ENCODE measurements at places on chromosomes 4 and X.

DNA sequence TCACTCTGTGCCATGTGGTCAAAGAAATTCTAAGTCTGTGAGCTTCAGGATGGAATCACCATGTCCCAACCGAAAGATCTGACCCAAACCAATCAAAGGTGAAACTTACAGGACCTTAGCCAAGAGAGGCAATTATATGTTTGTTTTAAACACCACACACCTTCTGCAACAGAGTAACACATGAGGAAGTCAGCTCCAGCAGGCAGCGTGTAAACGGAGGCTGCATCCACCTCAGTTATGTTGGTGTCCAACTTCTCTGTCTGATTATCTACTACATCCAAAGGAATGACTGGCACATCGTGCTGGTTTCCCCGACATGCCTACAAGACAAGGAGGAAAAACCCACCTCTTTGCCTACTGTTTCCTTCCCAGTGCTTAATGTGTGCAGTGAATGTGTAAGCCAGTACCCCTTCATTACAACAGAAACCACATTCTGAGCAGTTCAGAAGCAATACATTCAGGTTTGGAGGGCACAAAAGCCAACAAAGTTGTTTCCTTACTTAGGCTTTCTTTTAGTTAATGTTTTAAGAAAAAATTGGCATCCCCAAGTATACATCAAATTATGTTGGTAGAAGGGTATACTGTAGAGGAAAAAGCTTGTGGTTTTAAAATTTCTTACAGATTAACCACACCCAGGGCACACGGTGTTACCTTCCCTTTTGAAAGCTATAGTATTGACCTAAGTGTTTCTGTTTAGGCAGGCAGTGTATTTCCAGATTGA, 12.4 kb downstream of the CASP6 start:
- DNase-seq, result no peak

GRCh38 chr4:56048702-56049431, 100.1 kb downstream of the CEP135 start:
- peak; percentile 75 for DNase-seq

- peak; percentile 24 for DNase-seq
These were observed 999 bp upstream of the CTBP1 start for GRCh38 chr4:1249731-1250526.

DNA sequence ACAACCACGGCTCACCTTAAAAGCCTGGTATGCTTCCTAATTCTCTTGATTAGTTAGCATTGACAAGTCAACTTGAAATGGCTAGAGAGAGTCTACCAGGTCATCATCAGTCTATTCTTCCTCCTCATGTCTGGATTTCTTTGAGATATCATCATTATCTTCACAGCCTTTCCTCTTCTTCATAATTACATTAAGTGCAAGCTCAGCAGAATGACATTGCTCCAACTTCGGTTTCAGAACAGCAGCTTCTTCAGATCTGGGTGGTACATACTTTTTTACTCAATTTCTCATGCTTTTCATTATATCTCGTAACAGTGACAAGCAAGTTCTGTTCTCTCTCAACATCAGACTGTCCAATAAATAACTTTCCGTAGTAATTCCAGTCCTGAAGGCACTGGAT, 337.5 kb upstream of the TENM3 start:
- DNase-seq, result no peak

GRCh38 chr4:182255441-182256190, 12.4 kb downstream of the TENM3 start:
- no peak for DNase-seq

- DNase-seq, result no peak
These were observed 386.5 kb downstream of the GPAT3 start for GRCh38 chr4:83922402-83922801.

GRCh38 chrX:126994032-126994600, 174.6 kb downstream of the PRR32 start:
- no peak for DNase-seq

DNA sequence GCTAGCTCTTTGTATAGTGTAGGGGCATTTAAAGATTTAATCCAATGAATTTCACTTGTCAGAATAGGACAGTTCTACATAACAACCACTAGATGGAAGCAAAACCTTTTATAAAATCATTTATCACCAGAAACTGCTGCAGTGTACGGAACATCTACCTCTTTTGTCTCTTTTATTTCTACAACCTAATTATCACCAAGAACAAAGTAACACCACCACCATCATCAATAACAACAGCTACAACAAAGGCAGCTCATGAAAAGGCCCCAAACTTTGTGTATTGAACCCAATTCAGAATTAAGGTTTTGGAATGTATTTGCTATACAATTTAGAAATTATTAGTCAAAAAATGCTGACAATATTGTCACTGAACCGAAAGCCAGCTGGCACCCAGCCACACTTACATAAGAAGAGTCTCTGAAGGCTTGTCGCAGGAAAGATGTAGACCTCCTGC, 260.9 kb upstream of the RPS6KA3 start:
- DNase-seq, result peak; percentile 30

- no peak for DNase-seq
These were observed 446.3 kb upstream of the GNPDA2 start for GRCh38 chr4:45172636-45173035.

DNA sequence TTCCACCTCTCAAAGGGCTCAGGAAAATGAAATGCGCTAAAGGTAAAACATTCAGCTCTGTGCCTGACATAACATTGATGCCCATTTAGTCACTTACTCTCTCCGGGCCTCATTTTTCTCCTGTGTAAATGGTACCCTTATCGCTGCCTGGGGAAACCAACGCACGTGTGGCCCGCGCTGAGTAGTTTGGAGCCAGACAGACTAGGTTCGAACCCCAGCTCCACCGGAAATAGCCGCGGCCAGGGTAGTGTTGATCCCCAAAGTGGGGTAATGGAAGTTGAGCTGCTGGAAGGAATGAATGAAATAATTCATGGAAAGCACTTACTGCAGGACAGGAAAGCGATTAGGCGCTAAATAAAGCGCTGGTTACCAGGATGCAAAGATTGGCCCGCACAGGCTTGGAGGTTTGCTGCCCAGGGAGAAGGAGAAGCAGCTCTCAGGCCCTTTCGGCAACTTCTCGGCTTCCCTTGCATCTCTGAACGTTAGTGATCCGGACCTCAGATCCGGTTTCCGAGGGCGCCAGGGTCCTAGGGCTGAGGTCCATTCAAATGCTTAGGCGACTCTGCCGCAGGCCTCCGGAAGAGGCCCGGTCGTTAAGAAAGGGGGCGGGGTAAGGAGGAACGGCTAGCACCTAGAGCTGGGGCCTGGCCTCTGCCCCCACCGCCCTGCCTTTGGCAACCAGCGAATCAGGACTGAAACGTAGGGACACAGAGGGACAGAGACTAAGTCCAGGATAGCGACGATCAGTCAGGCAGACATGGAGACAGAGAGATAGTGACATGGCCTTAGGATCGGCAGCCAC, 13.3 kb downstream of the NKX3-2 start:
- DNase-seq, result no peak

DNA sequence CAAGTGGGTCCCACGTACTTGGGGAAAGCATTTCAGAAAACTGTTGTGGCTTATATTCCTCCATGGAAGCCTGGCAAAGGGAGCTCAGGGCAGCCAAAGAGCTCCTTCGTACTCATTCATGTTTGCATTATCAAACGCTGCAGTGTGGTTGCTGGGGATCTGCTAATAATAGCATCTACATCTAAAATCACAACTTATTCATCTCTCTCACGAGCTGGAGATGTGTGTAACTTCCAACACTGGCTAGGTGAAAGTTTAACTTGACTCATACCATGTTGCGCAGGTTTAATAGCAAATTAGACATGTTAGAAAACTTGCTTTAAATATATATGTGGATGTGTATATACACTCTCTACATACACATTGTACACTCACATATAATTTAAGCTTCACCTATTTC, 415.1 kb downstream of the AFF2 start:
- no peak for DNase-seq

GRCh38 chrX:151177141-151178027, 1.0 kb downstream of the GPR50 start:
- no peak for DNase-seq

- no peak for DNase-seq
These were observed 281.5 kb downstream of the USP46 start for GRCh38 chr4:52377563-52377962.

DNA sequence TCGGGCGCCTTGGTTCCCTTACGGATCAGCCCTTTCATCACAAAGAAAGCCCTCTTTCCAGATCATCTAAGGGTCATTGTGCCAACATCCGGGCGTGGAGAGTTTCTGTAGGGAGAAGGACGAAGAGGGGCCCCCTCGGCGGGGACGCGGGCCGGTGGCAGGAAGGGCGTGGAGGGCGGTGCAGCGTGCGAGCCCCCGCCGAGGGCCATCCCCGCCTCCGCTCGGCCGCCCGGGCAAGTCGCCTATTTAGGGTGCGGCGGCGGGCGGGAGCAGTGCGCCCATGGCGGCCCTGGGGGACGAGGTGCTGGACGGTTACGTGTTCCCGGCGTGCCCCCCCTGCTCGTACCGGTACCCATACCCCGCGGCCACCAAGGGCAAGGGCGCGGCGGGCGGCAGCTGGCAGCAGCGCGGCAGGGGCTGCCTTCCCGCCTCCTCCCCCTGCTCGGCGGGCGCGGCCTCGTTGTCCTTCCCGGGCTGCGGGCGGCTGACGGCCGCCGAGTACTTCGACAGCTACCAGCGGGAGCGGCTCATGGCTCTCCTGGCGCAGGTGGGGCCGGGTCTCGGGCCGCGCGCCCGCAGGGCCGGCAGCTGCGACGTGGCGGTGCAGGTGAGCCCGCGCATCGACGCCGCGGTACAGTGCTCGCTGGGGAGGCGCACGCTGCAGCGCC, at the start of gene ZAR1:
Gene ZAR1 (plus strand): TSS at position 241 of the 668 bp plus-strand sequence. CDS start 40 bp downstream, at position 281.
- DNase-seq, result no peak

DNA sequence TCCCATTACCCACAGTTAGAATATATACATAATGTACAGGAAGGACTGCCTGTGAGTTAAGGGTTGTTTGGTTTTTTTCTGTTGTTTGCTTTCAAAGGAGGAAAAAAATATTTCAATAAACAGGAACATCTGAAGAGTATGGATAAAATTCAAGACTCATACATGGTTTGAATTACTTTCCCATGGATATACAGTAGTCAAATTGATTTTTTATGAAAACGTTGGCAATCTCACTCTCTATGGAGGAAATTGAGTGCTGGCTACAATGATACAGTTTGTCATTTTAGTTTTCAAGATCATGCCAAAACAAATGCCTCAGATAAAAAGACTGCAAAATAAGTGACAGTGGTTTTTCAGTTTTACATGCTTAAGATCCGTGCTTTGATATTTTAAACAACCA, 116.6 kb downstream of the SH3RF1 start:
- DNase-seq, result no peak

DNA sequence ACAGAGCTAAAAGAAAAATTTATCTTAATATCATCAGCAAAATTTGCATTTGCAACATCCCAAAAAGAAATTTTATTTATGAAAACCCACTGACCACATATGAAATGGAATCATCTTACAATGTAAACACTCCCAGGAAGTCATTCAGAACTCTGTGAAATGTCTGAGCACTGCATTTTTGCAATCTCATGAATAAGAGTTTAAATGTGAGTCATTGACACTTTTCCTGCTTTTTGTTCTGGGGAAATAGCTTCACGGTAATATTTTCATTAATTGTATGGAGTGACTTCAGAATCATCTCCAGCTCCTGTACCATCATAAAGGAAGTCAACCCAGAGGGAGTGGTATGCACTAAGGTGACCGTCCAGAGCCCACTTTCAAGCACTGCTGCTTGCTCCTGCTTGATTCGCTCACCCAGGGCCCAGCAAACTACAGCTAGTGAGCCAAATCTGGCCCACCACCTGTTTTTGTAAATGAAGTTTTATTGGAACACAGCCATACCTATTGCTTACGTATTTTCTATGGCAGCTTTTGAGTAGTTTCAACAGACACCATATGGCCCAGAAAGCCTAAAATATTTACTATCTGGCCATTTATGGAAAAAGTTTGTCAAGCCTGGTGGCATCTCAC, 17.2 kb downstream of the EDNRA start:
- no peak for DNase-seq

DNA sequence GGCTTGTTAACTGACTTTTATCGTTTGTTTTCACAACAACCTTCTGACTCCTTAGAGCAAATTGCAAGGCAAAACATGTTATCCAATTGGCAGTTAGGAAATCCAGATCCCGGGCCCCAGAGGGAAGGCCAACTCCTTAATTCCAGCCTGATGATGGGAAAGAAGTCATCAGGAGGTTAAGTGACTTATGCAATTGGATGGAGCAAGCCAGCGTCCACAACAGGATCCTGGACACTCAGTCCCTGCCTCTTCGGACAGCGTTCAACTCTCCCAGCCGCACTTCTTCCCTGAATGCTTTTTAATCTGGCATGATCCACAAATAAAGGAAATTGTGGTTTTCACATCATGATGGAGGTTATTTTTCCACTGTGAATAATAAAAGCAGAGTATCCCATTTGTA, 310.1 kb downstream of the RAB28 start:
- DNase-seq, result no peak

DNA sequence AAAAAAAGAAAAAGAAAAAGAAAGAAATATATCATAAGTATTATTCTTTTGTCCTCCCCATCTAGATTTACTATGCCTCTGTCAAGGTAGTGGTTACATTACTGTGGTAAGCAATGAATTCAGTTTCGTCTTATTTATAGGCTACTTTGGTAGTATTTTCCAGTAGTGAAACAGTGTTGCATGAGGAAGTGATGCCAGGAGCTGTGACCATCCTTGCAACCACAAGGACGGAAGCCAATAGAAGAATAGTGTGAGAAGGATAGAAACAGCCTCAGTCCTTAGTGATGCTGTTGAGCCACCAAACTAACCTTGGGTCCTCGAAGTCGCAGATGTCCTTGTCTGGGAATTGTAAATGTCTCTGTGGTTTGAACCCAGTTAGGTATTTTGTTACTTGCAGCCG, 328.5 kb downstream of the PPP3CA start:
- DNase-seq, result no peak

DNA sequence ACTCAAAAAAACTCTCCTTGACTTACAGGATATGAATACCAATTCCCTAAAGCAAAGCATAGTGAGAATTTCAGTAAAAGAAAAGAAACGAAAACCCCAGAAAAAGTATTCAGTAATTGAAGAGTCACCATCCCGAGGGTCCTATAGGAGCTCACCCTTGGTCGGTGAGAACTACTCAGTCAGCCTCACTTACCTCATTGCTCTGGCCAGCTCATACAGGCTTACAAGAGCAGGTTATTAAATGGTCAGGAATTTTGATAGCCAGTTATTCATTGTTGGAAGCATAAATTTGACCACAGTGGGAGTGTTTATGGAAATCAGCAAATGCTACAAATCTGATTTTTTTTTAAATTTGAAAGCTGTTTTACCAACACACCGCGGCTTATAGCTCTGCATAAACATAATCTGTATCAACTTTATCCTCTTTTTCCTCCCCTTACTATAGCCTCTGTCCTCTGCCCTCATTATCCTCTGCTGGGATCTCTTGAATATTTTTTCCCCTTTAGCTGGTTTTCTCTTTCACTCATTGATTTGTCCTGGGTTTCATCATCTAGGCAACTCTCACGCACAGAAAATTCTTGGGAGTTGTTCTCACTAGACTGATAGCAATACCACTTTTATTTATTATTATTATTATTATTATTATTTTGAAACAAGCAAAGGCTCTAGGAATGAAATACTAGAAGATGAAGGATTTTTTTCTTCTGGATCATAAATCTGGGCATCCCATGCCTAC, 11.0 kb upstream of the CXCL2 start:
- no peak for DNase-seq
